Stimulated activated CD8-positive, alpha-beta memory T cell treated with anti-CD3 and anti-CD28 coated beads, Interleukin-4, amount 100 ng/mL, for 4 hours (primary cell): ENCODE measurements at places on chromosomes 3 and 15.

DNA sequence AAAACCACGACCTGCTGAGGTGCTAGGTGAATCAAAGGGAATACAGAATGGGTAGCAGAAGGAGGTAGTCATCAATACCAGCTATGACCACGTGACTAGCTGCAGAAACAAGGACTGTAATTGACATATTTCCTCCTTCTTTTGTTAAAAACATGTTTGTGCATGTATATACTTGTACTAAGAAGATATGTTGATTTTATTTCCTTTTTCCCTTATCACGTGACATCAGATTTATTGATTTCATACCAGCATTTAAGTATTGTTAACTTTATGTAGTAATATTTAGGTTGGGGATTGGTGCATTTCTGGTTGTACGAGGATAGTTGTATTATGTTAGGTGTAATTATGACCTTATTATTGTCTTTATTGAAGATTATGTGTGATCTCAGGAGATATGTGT, 36.2 kb downstream of the PEX5L start:
- no peak for DNase-seq

DNA sequence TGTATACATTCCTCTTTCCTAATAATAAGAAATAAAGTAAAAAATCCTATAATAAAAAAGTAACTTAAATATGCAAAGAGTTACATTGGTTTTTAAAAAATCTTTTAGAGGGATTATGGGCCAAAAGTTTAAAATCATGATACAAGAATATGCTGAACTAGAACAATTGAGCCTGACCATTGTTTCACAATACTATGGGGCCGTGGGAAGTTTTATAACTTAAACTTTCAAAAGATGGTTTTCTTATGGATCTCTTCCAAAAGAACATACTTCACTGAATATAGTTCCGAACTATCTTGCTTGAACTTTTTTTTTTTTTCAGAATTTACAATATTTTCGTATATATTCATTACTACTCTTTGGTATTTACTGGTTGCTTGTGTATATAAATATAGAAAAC, 97.6 kb downstream of the NFKBIZ start:
- no peak for DNase-seq

GRCh38 chr3:52777959-52778805, 783 bp downstream of the ITIH1 start:
- DNase-seq, result no peak

DNA sequence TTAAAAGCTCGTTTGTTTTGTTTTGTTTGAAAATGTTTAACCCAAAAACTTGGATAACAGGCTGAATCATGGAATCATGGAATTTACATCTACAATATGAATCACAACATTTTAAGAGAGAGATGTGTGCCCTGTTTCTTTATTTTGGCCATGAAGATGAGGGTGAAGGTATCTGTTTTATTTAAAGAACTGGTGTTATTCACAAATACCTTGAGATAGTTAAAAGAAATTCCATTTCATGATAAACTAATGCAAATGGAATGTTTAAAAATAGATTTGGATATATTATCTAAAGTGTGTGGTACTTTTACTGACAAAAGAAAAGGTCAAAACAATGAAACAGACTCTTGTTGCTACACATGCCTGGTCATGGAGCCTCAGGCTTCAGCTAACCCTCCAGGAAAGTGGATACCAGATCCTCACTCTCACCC, 486.0 kb upstream of the CFAP20DC start:
- no peak for DNase-seq

GRCh38 chr3:99666201-99666600, 27.8 kb downstream of the COL8A1 start:
- DNase-seq, result no peak

DNA sequence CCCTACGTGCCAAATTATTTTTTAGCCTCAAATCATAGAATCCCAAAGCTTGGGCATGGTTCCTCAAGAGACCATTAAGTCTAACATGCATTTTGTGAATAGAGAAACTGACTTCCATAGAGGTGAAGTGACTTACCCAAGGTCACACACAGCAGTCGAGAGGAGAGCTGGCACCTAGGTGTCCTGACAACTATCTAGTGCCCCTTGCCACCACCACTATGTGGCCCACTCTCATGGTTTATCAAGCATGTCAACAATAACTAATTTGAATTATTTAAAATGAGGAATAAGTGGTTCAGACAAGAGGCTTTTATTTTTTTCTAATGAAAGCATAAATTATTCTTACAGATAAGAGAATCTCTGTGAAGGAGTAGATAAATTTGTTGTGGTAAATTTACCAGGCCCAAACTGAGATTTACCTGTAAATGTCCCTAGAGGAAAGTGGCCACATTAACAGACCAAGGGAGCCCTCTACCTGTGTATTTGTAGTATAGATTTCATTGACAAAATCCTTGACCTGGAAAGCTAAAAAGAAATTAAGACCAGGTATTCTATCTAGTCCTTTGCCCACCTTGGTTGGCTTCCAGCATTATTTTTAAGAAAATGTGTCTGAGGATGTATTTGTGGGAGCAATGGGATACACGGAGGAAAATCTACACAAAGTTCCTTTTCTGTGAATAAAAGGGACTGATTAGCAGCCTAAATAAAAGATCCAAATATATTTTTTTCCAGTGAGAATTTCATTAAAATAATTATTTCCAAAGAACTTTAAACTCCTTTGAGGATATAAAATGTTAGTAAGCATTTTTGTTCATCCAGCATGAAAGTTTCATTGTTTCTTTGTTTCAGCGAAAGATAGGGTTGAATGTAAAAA, 49.1 kb downstream of the IQCH start:
- no peak for DNase-seq

- no peak for DNase-seq
Observed at GRCh38 chr3:59563072-59563605, 513.3 kb upstream of the CFAP20DC start.

GRCh38 chr3:126050626-126051025, 33.3 kb downstream of the SLC41A3 start:
- no peak for DNase-seq

- DNase-seq, result no peak
Observed at GRCh38 chr15:28890711-28891495, 5.1 kb downstream of the APBA2 start.

GRCh38 chr3:147589016-147589415, 179.9 kb downstream of the ZIC1 start:
- DNase-seq, result no peak

- DNase-seq, result no peak
Observed at GRCh38 chr3:106811376-106811775, 565.9 kb upstream of the CCDC54 start.
